IPS DF 6.9 (cell line): ENCODE measurements at places on chromosomes 2 and 18.

DNA sequence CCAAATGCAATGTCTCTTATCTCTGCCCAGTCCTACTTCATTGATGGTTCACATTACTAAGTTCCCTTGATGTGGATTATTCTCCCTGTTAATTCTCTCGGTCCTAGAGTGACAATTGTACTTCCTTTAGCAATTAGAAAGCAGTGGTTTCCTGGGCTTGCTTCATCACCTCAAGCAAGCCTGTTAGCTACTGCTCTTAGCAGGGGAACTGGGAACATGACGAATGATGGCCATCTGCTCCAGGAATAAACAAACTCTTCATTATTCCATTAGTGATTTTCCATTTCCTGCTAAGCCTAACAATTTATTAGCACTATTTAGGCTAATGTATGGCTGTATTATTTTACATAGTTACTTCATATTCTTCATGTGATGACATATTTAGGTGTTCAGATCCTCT lies 331.8 kb downstream of the MTX2 start:
- no peak for DNase-seq

GRCh38 chr2:199784512-199784911 lies 66.5 kb downstream of the FTCDNL1 start:
- no peak for DNase-seq

GRCh38 chr2:241937297-241937696 lies 67.8 kb downstream of the RTP5 start:
- DNase-seq = no peak

DNA sequence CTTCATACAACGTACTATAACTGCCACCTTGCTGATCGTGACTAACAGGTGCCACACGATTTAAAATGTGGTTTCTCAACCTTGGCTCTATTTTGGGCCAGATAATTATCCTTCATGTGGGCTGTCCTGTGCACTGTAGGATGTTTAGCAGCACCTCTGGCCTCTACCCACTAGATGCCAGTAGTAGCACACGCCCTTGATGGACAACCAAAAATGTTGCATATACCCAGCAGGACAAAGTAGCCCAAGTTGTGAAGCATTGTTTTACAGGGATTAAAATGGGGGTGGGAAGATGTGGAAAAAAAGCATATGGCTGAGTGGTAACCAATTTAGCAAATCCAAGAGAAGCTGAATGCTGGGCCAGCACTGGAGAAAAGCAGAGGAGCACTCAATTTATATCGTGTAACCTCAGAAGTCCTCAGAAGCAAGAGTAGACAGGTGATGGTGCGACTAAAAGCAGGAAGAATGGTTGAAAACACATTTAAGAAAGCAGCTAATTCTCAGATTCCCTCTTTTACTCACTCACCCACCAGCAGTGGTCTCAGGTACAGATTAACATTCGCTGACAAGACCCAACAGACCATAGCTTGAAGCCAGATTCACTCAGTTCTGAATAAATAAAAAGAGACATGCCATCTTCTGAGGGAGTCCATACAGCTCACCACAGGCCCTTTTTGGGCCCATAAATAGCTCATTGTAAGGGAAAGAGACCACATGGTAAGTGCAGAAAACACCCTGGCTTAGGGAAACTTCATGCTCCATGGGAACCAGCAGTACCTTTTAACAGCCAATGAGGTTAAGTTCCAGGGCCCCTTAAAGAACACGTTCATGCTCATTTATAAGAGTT lies 50.6 kb downstream of the RAPH1 start:
- peak; percentile 9 for DNase-seq

GRCh38 chr2:17171446-17172049 lies 346.7 kb downstream of the RAD51AP2 start:
- peak; percentile 20 for DNase-seq
